Heart right ventricle (tissue), 16 donors: ENCODE measurements at places on chromosomes 6 and 20.
A peak's percentile ranks its signal among the peaks of the same experiment; 100 is the strongest.

DNA sequence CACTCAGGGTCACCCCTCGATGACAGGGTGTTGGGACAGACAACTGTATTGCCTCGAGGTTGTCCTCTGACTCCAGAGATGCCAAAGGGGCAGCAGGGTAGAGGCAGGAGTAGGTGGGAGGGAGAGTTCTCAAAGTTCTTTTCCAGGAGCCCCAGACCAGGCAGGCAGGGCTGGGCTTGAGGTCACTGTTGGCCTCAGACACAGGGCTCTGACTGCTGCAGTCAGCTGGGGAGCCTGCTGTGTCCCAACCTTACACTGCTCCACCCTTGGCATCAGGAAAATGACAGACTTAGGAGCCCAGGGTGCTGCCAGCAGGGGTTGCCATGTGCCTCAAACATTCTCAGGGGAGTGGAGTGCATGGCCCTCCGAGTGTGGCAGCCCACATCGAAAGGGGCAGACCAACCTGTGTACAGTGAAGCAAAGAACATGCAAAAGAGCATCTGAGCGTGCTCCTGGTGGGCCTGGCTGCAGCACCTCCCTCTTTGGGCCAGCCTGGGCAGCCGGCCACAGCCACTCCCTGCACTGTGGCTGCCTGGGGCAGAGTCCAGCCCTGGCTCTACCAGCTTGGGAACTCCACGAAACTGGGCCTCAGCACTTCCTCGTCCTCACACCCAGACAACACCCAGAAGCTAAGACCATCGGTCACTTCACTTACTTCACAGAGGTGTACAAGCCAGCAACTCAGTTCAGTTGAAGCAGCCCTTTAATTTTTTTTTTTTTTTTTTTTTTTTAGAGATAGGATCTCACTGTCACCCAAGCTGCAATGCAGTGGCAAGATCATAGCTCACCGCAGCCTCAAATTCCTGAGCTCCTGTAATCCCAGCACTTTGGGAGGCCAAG, 24.0 kb downstream of the C6orf132 start:
- no peak overlapping the region for H3K4me3 ChIP-seq
- H3K27me3 ChIP-seq: no peaks in the 10 kb centered on the region
- peak; percentile 53 for DNase-seq
- no peaks in the 10 kb centered on the region for H3K4me1 ChIP-seq
- peak overlapping the region; percentile 76 for H3K27ac ChIP-seq

GRCh38 chr20:38052870-38053269, 19.3 kb downstream of the RPRD1B start:
- no peaks in the 10 kb centered on the region for H3K27me3 ChIP-seq
- peak overlapping the region; percentile 13 for H3K27ac ChIP-seq
- H3K4me3 ChIP-seq: no peak overlapping the region
- DNase-seq: no peak

- DNase-seq: no peak
- H3K4me1 ChIP-seq: peaks cover 72% of the 10 kb centered on the region
- H3K4me3 ChIP-seq: peak overlapping the region; percentile 22
- no peaks in the 10 kb centered on the region for H3K36me3 ChIP-seq
- no peaks in the 10 kb centered on the region for H3K27me3 ChIP-seq
- H3K27ac ChIP-seq: peak overlapping the region; percentile 84
Measured at GRCh38 chr6:108946695-108947094, 98.5 kb downstream of the ARMC2 start.

DNA sequence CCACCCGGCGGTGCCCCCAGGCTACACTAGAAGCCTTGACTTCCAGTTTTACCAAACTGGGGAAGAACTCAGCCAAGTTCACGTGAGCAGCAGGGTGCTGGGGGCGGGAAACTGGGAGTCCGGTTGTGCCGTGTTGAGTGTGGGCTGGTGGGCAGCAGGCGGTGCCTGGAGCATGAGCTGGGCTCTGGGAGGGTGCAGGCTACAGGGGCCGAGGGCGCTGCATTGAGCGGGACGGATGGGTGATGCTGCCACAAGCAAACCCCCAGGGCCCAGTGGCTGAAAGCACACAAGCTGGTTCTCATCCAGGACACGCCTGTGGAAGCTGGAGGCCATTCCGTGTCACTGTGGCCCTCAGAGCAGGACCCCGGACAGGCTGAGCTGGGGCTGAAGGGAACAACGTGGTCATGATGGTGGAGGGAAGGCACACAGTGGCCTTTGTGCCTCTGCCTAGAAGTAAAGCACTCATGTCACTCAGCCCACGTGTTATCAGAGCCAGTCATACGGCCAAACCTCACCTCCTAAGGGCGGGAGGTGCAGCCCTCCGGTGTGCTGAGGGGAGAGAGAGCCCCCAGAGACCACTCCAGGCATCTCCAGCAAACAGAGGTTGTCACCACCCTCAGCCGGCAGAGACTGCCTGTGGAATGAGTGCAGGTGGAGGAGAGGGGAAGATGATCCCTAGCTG, 29.5 kb downstream of the RBM38 start:
- H3K4me1 ChIP-seq: peaks cover 4% of the 10 kb centered on the region
- no peaks in the 10 kb centered on the region for H3K36me3 ChIP-seq
- H3K27me3 ChIP-seq: no peaks in the 10 kb centered on the region
- DNase-seq: no peak
- no peak overlapping the region for H3K27ac ChIP-seq

GRCh38 chr6:2960935-2961334, 10.4 kb downstream of the SERPINB6 start:
- H3K4me1 ChIP-seq: peaks cover 84% of the 10 kb centered on the region
- H3K27me3 ChIP-seq: no peaks in the 10 kb centered on the region
- DNase-seq: no peak
- no peak overlapping the region for H3K27ac ChIP-seq

- H3K36me3 ChIP-seq: no peaks in the 10 kb centered on the region
- peaks cover 6% of the 10 kb centered on the region for H3K27me3 ChIP-seq
- no peak for DNase-seq
- H3K4me1 ChIP-seq: peaks cover 5% of the 10 kb centered on the region
Measured at GRCh38 chr6:166904101-166904746, 52.1 kb downstream of the RNASET2 start.

GRCh38 chr20:54272901-54273488, 65.1 kb downstream of the PFDN4 start:
- no peak overlapping the region for H3K4me3 ChIP-seq
- H3K27ac ChIP-seq: no peak overlapping the region
- no peak for DNase-seq
- H3K36me3 ChIP-seq: no peaks in the 10 kb centered on the region
- no peaks in the 10 kb centered on the region for H3K27me3 ChIP-seq

GRCh38 chr20:50136822-50137599, 16.5 kb downstream of the PEDS1 start:
- H3K36me3 ChIP-seq: peaks cover 26% of the 10 kb centered on the region
- no peak for DNase-seq
- H3K4me3 ChIP-seq: no peak overlapping the region
- no peaks in the 10 kb centered on the region for H3K27me3 ChIP-seq

DNA sequence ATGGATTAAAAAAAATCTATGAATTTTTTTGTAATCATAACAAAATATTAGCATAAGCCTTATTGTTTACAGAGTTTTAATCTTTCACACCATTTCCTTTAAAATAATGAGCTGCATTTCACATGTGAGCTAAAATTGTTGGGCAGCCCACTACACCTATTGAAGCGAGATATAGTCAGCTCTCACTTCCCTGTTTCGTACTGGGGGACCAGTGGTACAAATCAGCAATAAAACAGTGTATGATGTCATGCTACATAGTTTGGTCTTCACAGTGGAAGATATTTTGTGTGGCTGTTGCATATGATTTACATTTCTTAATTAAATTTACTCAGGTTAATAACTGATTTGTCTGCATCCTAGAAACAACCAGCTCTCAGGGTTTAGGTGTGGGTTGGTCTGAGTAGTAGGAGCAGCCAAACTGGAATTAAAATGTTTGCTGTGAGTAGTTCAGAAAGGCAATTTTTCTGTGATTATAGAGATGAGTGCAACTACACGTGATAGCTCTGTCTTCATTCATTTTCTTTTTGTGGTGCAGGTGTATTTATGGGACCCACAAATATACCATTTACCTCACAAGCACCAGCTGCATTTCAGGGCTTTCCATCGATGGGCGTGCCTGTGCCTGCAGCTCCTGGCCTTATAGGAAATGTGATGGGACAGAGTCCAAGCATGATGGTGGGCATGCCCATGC, 99.3 kb downstream of the B3GAT2 start:
- H3K27ac ChIP-seq: no peak overlapping the region
- H3K4me3 ChIP-seq: no peak overlapping the region
- H3K36me3 ChIP-seq: peaks cover 62% of the 10 kb centered on the region
- no peak for DNase-seq
- no peaks in the 10 kb centered on the region for H3K27me3 ChIP-seq
- H3K4me1 ChIP-seq: no peaks in the 10 kb centered on the region

DNA sequence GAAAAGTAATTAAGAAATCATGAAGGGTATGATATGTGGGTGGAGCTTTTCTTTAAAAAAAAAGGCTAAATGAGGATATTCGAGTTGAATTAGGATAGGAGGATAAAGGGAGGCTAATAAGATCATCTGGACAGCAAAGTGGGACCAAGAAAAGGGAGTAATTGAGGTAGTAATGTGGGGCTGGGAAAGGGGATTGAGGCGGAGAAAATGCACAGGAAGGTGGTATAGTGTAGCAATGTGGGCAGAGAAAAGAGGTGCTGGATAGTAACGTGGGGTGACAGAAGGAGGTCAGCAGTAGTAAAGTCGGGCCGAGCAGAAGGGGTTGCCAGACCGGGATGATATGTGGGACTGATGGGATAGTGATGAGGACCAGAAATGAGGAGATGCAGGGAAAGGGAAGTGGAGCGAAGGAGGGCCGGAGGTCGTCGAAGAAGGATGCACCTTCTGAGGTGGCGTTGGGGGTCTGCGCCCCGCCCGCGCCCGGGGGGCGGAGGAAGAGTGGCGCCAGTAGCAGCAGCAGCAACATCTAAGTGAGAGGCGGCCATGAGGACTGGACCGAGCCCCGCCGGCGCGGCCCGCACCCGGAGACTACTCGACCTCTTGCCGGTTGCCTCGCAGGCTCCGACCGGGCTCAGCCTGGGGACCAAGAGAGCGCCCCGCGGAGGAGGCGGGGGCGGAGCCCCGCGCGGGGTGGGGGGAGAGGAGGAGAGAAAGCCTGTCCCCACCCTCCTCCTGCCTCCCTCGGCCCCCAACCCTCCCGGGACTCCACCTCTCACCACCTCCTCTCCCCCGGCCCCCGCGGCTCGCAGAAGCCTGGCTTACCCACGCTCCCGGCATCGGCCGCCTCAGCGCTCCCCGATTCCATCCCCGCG, 887 bp downstream of the GABBR1 start:
- H3K4me1 ChIP-seq: peaks cover 47% of the 10 kb centered on the region
- no peaks in the 10 kb centered on the region for H3K36me3 ChIP-seq
- peak; percentile 77 for DNase-seq
- peak overlapping the region; percentile 81 for H3K4me3 ChIP-seq

- no peak overlapping the region for H3K27ac ChIP-seq
- no peaks in the 10 kb centered on the region for H3K27me3 ChIP-seq
Measured at GRCh38 chr20:32366380-32366779, 8.2 kb downstream of the ASXL1 start.

GRCh38 chr20:47216819-47217410, 139.6 kb downstream of the ZMYND8 start:
- no peak for DNase-seq
- H3K27me3 ChIP-seq: no peaks in the 10 kb centered on the region
- H3K27ac ChIP-seq: no peak overlapping the region
- H3K36me3 ChIP-seq: no peaks in the 10 kb centered on the region
- peaks cover 26% of the 10 kb centered on the region for H3K4me1 ChIP-seq
- no peak overlapping the region for H3K4me3 ChIP-seq

GRCh38 chr6:45667300-45667699, 289.6 kb upstream of the SUPT3H start:
- no peaks in the 10 kb centered on the region for H3K4me1 ChIP-seq
- H3K27ac ChIP-seq: no peak overlapping the region
- H3K4me3 ChIP-seq: no peak overlapping the region
- H3K27me3 ChIP-seq: peaks cover 40% of the 10 kb centered on the region

DNA sequence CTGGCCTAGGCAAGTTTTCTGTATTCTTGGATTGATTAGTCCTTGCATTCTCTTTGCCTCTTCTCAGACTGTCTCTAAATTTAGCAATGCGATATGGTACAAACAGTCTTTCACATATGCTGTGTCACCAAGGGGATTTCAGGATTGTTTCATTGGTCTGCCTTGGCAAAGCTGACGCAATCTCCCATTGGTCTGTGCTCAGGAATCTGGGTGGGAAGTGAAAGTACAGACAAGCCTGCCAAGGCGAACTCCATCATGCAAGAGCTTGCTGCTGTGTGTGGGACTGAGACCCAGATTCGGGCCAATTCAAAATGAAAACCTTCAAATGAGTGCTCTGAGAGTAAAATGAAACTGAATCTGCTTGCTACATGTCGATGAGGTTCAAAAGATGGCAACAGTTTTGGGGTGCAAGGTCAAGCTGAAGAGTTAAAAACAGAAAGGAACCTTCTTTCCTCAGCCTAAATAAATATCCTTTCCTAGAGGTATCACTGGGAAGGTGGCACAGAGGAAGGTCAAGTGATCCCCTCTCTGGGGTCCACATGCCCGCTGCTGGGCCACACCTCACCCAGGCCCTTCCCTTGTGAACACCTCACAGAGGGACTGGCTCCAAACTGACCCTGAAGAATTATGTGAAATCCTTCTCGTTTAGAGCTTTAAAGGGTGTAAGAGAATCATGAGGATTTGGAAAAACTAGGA, 198.8 kb upstream of the PREP start:
- DNase-seq: peak; percentile 34
- H3K27me3 ChIP-seq: no peaks in the 10 kb centered on the region
- H3K4me1 ChIP-seq: peaks cover 35% of the 10 kb centered on the region
- no peaks in the 10 kb centered on the region for H3K36me3 ChIP-seq
- H3K27ac ChIP-seq: peak overlapping the region; percentile 76
- H3K4me3 ChIP-seq: no peak overlapping the region
